ENCODE measurements at places on chromosomes 3 and 15.

DNA sequence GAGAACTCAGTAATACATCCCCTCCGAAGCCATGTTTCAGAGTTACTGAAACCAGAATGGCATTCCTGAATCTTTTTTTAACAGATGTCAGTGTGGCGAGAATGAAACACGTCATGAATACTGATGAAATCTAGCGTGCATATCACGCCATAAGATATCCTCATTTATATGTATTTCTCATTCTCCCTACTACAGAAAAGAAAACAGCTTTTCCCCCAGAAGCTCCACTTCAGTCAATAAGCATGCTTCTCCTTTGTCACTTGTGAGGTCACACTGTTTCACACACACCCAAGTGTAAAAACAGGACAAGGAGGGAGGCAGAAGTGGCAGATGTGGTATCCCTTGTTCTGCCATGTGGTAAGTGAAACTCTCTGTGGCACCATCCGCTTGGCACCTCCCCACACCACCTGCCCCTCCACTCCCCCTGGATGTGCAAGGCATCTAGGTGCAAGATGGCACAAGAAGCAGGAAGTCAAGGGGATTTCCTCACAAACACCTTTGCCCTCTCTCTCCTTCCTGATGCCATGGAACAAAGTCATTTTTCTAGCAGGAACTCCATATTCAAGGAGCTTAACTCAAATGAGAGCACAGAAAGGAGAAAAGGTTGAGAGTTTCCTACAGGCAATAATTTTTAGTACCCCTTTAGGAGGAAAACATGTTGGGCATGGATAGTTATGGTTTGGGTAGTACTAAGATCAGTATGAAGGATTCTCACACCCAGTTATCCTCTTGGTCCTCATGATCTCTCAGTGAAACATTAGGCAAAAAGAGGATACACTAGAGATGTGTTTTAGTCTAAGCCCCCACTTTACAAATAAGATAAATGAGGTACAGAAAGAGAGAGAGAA, 47.5 kb upstream of the FRMD4B start:
- no peak for DNase-seq

DNA sequence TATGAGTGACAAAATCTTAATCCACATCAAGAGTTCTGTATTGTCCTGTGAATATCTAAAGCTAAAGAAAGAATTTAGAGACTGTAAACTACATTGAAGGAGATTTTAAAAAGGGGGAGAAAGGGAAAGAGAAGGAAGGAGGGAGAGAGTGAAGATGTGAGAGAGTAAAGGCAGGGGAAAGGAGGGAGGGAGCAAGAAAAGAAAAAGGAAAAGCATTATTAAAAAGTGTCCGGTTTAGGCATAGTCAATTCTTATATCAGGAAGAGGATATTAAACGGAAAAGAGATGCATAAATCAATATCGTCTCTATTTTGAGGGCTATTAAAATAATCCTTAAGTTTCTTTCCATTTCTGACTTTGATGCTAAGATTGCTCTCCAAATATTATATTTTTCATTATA, 332.1 kb downstream of the ROBO2 start:
- DNase-seq = no peak

GRCh38 chr3:72889310-72890165, 1.7 kb downstream of the GXYLT2 start:
- no peak for DNase-seq

DNA sequence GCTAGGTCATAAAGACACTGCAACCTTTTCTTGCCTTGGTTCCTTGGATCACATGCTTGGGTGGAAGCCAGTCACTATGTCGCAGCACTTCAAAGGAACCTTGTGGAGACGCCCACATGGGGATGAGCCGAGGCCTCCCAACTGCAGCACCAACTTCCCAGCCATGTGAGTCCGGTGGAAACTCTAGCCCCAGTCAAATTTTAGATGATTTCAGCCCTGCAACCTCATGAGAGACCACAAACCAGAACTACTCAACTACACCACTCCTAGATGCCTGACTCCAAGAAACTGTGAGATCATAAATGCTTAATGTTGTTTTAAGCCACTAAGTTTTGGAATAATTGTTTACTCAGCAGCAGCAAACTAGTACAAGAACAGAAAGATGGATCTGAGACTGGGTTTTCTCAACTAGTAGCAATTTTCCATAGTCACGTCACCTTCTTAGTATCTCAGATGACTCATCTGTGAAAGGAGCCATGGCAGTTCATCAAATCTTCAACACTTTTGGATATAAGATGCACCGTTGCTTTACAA, 86.5 kb downstream of the MB21D2 start:
- DNase-seq = no peak

GRCh38 chr3:171865191-171865865, 22.2 kb downstream of the TMEM212 start:
- no peak for DNase-seq

DNA sequence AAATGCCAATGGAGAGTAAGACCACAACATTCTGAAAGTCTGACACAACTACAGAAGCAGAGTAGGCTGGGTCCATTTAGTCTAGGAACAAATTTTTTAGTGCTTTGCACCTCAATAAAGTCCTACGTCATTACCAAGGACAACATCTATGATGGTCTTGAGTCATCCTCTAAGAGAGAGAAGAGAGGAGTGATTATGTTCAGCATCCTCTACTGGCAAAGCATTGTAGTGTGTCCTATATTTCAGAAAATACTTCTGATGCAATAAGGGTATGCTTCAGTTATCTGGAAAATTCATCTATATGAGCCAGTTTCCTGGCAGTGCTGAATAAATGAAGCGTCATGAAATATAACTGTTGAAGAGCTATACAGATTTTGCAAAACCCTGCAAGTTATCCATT, 95.6 kb downstream of the P2RY1 start:
- DNase-seq = no peak

GRCh38 chr3:39978308-39978707, 168.9 kb downstream of the MYRIP start:
- no peak for DNase-seq

GRCh38 chr15:89196994-89197393, 24.4 kb downstream of the RLBP1 start:
- DNase-seq = no peak

DNA sequence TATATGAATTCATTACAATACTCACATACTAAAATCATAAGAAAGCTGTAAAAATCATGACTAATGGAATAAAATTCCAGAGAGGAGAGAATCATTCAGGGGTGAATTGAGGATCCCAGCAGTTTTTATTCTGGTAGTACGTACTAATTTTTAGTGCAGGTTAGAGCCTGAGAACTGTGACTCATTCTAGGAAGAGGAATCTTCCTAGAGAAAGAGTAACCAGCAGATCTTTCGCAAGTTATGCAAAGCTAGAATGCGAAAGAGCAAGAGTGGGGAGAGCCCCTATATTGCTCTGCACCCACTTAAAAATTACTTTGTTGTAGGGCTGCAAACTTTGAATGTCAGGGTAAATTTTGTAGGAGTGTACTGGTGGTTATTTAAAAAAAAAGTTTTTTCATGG, 303.6 kb upstream of the ARPP21 start:
- DNase-seq = no peak

GRCh38 chr15:85689729-85690128, 105.0 kb downstream of the KLHL25 start:
- peak; percentile 82 for DNase-seq

GRCh38 chr15:56371495-56372147, 6.4 kb downstream of the TEX9 start:
- no peak for DNase-seq

- DNase-seq = no peak
Measured at GRCh38 chr3:124890573-124891190, 3.5 kb upstream of the ITGB5 start.

DNA sequence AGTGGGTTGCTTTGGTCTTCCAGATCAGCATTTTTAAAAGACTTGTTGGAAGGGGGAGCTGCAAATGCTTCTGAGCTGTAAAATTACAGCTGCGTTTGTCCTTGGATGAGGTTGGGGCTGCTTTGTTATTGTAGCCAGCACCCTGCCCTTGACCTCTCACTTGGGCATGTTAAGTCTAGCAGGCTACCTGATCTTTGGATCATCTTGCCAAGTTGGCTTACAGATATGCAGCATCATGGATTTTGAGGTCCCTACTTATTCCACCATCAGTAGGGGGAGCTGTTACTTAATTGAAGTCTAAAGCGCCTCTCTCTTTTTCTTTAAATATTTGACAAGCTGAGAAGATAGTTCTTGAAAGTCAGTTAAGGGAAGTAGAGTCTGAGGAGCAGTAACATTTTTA, 793.0 kb downstream of the MCTP2 start:
- no peak for DNase-seq

DNA sequence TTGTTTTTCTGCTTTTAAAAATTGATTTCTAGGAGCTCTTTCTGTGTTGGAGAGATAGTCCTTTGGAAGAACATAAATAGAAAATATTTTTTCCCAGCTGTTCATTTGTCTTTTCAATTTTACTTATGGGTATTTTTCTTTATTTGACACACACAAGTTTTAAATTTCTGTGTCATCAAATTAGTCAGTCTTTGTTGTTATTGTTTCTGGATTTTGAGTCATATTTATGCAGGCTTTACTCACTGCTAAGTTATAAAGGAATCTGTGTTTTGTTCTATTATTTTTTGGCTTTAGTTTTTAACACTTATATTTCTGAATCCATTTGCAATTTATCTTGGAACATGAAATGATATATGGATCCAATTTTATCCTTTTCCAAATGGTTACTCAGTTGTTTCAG, 5.9 kb upstream of the GHSR start:
- no peak for DNase-seq

DNA sequence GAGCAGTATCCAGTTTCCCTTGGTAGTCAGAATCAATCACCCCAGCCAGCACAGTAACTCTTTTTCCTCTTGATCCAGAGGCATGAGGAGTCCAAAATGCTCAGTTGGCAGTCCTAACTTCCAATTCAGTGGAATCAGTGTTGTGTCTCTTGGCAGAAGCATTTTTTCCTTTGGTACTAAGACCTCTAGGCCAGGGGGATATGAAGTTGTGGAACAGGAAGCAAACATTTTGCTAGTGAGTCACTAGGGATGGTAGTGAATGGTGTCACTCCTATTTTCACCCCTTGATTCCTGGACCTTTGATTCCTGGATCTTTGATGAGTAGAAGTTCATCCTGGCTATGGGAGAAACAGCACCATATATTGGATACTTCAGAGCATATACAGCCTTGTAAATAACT, 70.5 kb upstream of the ALDH1A3 start:
- DNase-seq = no peak

DNA sequence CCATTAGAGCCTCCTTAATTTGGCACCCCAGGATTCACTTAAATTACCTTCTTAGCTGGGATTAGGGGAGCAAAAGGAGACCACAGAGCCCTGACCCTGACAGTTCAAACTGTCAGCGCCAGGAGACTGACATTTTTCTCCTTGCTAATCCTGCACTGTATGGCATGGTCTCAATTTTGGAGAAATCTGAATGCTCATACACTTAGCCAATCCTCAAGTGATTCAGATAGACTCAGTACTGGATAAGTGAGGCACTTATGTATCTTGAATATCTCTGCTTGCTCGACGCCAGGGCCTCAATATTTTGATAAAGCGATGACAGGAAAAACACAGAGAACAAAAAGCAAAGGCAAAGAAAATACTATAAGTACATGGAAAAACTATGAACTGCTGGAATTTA, 375.9 kb upstream of the WNT5A start:
- DNase-seq = no peak

- DNase-seq = no peak
Measured at GRCh38 chr3:173584838-173585831, 187.6 kb downstream of the NLGN1 start.

DNA sequence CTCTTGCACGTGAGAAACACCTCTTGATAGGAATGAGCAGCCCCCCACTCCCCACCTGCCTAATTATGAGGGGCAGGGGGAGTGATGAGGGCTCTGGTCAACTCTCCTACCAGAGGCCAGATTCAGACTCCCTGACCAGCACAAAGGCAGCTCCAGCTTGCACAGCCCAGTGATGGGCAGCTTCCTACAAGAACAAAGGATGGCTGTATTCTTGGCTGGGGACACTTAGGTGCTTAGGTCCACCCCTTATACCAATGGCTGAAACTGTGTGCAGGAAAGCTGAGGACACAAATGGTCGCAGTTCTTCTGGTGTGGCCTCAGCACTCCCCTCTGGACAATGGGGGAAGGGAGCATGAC, 81.8 kb downstream of the IQSEC1 start:
- no peak for DNase-seq

- DNase-seq = no peak
Measured at GRCh38 chr3:183369627-183370026, 58.8 kb downstream of the MCF2L2 start.

DNA sequence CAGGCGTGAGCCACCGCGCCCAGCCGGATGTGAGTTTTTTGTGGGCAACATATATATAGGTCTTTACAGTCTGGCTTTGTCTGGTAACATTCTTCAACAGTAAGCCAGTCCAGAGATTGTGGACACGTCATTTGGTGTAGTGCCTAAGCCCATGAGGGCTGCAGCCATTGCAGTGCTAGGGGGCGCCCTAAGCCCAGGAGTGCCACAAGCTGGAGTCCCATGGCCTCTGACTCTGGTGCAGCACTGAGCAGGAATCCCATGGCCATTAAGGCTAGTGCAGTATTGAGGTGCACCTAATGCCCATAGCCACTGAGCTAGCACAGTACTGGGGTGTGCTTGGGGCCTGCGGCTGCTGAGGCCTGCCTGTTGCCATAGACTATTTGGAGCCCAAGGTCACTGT, 136.4 kb upstream of the NDN start:
- no peak for DNase-seq

- no peak for DNase-seq
Measured at GRCh38 chr3:119536757-119537156, 22.7 kb downstream of the CD80 start.

DNA sequence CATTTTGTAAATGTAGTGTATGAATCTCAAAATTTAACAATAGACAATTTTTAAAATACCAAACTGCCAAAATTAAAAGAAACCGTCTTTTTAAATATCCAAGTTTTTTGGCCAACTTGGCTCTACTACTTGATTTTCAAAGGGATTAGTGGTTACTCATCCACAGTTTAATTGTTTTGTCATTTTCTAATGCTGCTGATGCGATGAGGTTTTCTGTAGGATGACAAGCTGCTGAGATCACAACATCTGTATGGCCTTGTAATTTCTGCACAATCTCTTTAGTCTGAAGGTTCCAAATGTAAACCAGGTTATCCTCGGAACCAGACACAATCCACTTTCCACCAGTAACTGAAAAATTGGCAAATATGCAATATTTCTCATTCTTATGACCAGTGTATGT, 1.5 kb downstream of the WDR5B start:
- DNase-seq = no peak

- no peak for DNase-seq
Measured at GRCh38 chr3:29412110-29412509, 131.2 kb downstream of the RBMS3 start.

GRCh38 chr3:183148056-183148455, 14.5 kb downstream of the LAMP3 start:
- no peak for DNase-seq

- DNase-seq = no peak
Measured at GRCh38 chr15:78394981-78395616, 42.9 kb upstream of the IREB2 start.

DNA sequence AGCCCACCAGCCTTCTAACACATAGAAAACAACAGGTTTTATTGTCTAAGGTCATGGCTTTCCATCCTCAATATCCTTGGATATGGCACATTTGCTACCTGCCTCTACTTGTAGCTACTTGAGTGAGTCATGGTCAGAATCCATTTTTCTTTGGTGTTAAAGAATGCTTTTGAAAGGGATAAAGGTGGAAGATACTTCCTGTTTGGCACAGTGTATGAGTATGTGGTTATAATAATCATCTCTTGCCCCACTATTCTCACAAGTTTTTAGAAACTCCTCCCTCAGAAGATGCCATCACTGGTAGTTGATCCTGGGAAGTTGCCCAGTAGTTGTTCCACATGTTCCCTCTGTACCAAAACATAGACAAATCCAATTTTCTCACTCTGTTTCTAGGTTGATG, 508.6 kb upstream of the IL12A start:
- DNase-seq = no peak

GRCh38 chr3:58157700-58158099, 53.1 kb downstream of the DNASE1L3 start:
- DNase-seq = no peak

Measured in CD4-positive, alpha-beta T cell treated with Interleukin-15 for 4 hours (primary cell).